Subcutaneous adipose tissue (tissue), 4 donors: ENCODE measurements at places on chromosomes 12 and 14. TPM values are rescaled to one million over a fixed set of nuclear protein-coding genes. Genes with fewer than 3 reads are reported as not detected.

GALNT6 gene
- 13.8 TPM for total RNA-seq

PLCZ1 gene
- not detected for total RNA-seq

RFLNA gene
- total RNA-seq = not detected

PTMS gene
- total RNA-seq = 99.6 TPM

BAZ2A gene
- 84.3 TPM for total RNA-seq

CD4 gene
- 33.0 TPM for total RNA-seq

BHLHE41 gene
- 18.3 TPM for total RNA-seq

CAPZA3 gene
- total RNA-seq = not detected

SOAT2 gene
- total RNA-seq = not detected
